ENCODE measurements at places on chromosomes 12 and 14.

DNA sequence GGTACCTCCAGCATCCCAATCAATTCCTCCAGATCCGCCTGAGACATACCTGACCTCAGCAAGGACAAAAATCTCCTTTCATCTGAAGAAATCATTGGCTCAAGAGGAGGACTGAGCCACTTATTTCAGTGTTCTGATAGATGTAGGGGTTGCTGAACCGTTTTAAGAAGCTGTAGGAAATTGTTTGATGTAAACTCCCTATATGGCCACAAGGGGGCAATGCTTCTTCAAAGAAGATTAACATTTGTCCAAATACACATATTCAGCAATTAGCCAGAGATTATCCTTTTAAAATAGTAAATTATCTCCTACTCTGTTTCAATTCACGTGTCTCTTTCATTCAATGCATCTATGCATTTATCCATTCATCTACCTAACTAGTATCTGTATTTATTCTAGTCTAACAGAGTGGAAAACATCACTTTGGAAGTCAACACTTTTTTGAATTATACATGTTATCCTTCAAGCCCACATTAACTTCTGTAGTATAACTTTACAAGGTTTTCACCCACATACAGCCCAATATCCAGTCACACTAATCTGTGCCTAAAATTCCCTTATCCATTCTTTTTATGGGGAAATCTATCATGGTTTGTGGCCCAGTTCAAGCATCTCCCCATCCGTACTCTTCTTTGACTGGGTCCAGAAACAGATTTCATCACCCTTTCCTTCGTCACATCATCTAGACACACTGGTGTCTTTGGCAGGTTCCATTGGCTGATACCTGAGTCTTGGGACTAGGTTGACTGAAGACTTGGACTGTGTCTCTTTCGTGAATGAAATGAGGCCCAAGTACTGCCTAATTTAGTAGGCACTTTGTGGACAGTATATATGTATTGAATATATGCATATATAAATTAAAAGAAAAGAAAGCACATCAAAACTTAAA lies 411.0 kb upstream of the OR4E1 start:
- no peak for DNase-seq

DNA sequence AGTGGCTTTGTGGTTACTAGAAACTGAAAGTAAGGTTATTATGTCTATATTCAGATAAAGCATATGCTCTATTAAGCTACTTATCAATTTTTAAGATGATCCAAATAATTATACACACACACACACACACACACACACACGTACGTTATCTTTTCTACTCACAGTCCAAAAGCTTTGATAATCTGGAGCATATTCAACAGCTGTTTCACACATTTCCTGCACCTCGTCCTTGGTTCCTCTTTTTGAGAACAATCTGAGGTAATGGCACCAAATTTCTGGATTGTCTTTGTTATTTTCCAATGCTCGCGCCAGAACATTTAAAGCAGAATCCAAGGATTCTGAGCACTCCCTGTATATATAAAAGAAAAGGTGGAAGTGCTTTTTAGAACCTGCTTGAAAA lies 37.5 kb downstream of the ZFC3H1 start:
- no peak for DNase-seq

DNA sequence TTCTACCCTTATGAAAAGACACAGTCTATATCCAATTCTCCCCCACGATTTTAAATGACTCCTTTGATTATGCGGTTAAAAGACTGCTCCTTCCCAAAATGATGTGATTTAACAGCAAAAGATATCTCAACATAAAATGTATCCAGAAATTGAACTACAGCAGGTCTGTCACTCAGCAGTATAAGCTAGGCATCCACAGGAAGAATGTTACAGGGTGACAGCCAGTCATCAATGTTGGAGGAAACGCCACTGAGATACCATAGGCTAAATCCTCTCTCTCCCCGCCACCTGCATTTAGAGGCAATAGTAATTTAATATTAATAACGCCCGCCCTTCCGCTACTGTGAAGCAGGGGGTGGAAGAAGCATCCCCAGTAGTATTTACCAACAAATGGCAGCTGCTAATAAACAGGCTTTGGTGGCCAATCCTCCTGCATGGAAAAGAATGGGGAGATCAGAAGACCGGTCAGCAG lies 613 bp downstream of the RECQL start:
- no peak for DNase-seq

DNA sequence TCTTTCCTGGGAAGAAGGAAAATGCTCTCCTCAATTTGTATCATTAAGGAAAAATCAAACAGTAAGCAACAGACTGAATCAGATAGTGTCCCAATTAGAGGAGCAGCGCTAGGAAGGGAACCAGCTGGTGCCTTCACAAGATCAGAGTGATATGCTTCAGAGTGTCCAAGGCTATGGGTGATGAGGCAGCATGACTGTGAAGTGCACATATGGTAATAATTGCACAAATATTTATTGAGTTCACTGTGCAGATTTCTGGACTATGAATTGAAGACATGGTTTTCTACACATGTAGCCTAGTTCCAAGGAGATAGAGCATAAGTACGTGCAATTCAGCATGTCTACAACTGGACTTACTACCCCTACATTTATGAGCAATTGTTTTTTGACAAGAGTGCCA lies 78.8 kb upstream of the EVL start:
- DNase-seq = no peak

- no peak for DNase-seq
These were observed 541.2 kb downstream of the RPS29 start for GRCh38 chr14:49044981-49045380.

DNA sequence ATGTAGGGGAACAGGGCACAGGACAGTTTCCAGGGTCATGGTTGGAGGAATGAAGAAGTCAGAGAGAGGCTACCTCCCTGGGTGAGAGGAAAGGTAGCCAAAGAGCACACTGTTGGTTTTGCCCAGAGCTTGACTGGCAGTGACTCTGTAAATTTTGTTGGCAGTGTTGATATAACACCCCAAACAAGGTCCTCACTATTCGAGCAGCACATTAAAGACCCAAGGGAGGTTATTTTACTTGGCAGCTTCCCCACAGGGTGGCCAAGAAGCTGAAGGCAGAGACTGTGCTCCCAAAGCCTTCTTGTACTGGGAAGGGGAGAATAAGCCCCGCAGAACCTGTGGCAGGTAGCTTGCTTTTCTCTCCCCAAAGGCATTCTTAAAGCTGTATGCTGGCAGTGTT lies 40.6 kb downstream of the WSCD2 start:
- DNase-seq = no peak

GRCh38 chr14:105430565-105430964 lies 10.9 kb downstream of the MTA1 start:
- DNase-seq = no peak

- no peak for DNase-seq
These were observed 102.6 kb downstream of the NTN4 start for GRCh38 chr12:95687937-95688336.

GRCh38 chr12:12577786-12578185 lies 15.1 kb upstream of the DUSP16 start:
- no peak for DNase-seq

GRCh38 chr12:79725987-79726386 lies 35.2 kb upstream of the PAWR start:
- no peak for DNase-seq

- no peak for DNase-seq
These were observed 1.8 kb upstream of the RAB5B start for GRCh38 chr12:55972042-55972441.

DNA sequence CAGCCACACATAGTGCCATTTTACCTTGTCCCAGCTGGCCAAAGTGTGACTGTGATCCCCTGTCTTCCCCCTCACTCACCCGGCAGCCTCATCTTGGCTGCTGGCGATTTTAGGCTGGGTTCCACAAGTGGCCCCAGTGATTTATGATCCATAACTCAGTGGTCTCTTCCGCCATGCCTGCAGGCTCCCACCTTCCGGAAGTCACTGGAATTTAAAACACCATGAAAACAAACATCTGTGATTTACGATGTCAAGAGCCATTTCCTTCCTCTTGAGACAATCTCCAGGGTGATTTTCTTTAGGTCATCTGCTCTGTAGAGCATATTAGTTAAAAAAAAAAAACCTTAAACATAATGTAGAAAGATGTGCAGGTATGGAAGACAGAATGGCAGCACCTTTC lies 282.3 kb downstream of the CACNA1C start:
- DNase-seq = no peak

DNA sequence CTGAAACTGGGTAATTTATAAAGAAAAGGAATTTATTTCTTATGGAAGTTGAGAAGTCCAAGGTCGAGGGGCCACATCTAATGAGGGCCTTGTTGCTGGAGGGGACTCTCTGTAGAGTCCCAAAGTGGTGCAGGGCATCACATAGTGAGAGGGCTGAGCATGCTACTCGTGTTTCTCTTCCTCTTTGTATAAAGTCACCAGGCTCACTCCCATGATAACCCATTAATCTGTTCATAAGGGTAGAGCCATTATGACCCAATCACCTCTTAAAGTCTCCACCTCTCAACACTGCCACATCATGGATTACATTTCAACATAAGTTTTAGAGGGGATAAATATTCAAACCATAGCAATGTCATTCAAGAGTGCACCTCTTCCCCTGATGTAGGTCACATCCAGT lies 79.1 kb upstream of the ATP2B1 start:
- no peak for DNase-seq

GRCh38 chr14:96119947-96120346 lies 80.8 kb downstream of the C14orf132 start:
- DNase-seq = no peak

DNA sequence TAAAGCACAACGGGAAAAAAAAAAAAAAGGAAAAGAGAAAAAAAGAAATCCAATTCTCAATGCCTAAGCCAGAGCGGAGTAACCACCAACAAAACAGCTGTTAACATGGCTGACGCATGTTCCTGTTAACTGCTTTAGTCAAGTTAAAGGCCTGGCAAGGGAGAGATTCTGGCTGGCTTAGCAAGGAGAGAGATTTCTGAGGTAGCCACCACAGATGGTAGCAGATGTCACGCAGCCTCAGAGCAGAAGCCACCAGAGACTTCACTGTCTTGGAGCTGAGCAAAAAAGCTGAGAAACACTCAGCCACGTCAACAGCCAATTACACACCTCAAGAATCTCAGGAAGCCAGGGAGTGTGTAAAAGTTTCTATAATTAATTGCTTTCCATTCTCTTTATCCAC lies 87.1 kb downstream of the TMCC3 start:
- DNase-seq = no peak

DNA sequence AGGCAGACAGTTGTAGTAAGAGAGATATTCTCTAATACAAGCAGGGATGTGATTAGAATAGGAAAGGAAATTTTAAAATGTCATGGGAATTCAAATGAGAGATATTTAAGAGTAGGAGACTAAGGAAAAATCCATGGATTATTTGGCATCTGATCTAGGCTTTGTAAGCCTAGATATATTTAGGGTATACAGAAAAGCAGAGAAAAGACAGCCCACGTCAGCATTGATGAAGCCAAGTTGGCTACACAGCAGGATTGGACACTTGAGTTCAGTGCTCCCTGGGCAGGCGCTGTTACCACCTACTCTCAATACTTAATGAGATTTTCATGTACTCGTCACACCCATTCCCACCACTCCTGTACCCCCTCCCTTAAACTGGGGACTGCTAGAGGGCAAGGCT lies 1.7 kb upstream of the KCNJ8 start:
- DNase-seq = no peak

- DNase-seq = no peak
These were observed 149.7 kb upstream of the ARHGAP5 start for GRCh38 chr14:31927348-31927832.

- DNase-seq = peak; percentile 41
These were observed 154.2 kb upstream of the MYL2 start for GRCh38 chr12:111074559-111074958.

Data from activated naive CD8-positive, alpha-beta T cell treated with anti-CD3 and anti-CD28 coated beads, Interleukin-2, amount 10 ng/mL, durations not matched to agents 7 days and 5 days (primary cell).